A549 treated with CORT108297 at 1 μM for 4 hours (cell line): ENCODE measurements at places on chromosomes 12 and 14. TPM values are rescaled to one million over a fixed set of nuclear protein-coding genes. Genes with fewer than 3 reads are reported as not detected.

Gene PPFIA2
- not detected in 5 replicates for total RNA-seq

Gene SLC38A4
- not detected in 5 replicates for total RNA-seq

Gene CLEC14A
- not detected in 5 replicates for total RNA-seq

Gene CD163
- 0.02 to 0.07 TPM in 2 of 5 replicates, not detected in the others for total RNA-seq

Gene ABHD4
- total RNA-seq = 52.7 to 59.0 TPM (median 53.8 TPM) in 5 replicates

Gene GARIN6
- total RNA-seq = not detected in 5 replicates

Gene FAM177A1
- 89.3 to 97.7 TPM (median 95.8 TPM) in 5 replicates for total RNA-seq

Gene CLEC4D
- not detected in 5 replicates for total RNA-seq

Gene HOXC12
- total RNA-seq = not detected in 5 replicates

Gene CD163L1
- 0.16 to 0.42 TPM (median 0.23 TPM) in 5 replicates for total RNA-seq

Gene C12orf43
- total RNA-seq = 23.7 to 25.2 TPM (median 24.7 TPM) in 5 replicates

Gene NINJ2
- 0.30 to 0.89 TPM (median 0.71 TPM) in 5 replicates for total RNA-seq

Gene CCDC91
- total RNA-seq = 18.0 to 25.4 TPM (median 22.6 TPM) in 5 replicates

Gene EIF2S3B
- 0.53 to 0.88 TPM (median 0.65 TPM) in 5 replicates for total RNA-seq

Gene INF2
- 85.3 to 150 TPM (median 145 TPM) in 5 replicates for total RNA-seq
